Daoy (cell line): ENCODE measurements at places on chromosomes 4 and X.
A peak's percentile ranks its signal among the peaks of the same experiment; 100 is the strongest.

GRCh38 chrX:2423282-2423681 lies 77.5 kb downstream of the DHRSX start:
- DNase-seq: peak; percentile 65

- peak; percentile 92 for DNase-seq
These were observed 29.3 kb downstream of the CRMP1 start for GRCh38 chr4:5863461-5864113.

DNA sequence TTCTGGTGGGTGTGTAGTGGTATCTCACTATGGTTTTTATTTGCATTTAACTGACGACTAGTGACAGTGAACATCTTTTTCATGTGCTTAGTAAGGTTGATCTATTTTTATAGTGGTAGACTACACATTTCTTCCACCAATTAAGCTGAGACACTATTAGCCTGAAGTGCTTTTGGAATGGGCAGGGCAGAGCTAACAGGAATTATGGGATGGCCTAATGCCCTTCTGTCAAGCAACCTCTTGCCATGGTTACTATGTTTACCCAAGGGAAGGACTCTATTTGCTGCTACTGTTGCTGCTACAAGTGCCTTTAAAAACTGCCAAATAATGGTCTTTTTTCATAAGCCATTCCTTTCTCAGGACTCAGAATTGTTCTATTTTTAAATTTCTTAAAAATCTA lies 676.7 kb upstream of the ACTRT1 start:
- DNase-seq: no peak

GRCh38 chr4:122873146-122873545 lies 46.5 kb downstream of the FGF2 start:
- no peak for DNase-seq

DNA sequence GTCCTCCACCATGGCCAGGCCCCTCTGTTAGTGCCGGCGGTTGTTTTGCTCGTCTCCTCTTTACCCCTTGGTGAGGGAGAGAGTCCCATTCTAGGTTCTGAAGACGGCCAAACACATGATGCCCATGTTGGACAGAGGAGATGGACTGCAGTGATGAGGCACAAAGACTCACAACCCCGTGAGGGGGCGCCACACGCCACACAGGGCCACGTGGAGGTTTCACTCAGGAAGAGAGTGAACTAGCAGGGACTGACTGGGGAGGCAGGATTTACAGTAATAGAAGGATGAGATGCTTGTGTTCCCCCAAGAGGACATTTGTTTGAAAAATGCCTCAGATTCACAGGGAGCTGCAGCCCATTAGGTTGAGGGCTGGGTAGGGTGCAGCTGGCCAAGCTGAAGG lies 655.3 kb upstream of the FRG1 start:
- DNase-seq: no peak

- DNase-seq: no peak
These were observed 687.0 kb downstream of the DMD start for GRCh38 chrX:32524385-32524784.

DNA sequence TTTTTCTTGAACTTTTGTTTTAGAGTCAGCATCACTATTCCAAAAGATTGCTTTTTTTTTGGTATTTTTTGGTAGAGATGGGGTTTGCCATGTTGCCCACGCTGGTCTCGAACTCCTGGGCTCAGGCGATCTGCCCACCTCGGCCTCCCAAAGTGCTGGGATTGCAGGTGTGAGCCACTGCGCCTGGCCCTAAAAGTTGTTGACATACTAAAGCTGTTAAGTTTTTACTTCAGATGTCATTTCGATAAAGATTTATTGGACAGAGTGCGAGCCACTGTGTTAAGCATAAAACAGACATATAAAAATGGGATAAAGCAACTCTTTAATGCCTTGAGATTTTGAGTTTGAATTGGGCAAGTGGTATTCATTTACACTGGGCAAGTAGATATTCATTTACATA lies 28.3 kb downstream of the USO1 start:
- DNase-seq: no peak

- DNase-seq: no peak
These were observed 738.2 kb downstream of the ADGRL3 start for GRCh38 chr4:61938250-61938846.

GRCh38 chr4:3288571-3289094 lies 4.2 kb upstream of the RGS12 start:
- no peak for DNase-seq

GRCh38 chrX:23557070-23557469 lies 110.2 kb upstream of the PRDX4 start:
- no peak for DNase-seq

DNA sequence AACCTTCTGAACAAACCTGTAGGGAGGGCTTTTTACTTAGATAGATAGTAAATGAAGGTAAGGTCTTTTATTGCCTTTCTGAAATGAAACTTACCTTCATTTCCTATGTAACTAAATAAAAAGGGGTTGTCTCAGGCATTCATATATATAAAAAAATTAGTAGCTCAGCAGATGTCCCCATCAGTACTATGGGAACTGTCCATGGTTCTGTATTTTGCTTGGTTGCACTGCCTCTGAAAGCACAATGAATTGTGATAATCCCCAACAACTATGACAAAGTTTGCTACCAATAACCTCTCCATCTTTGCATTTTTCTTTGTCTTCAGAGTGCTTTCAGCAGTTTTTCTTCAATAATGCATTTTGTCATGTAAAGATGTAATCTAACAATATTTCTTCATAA lies 222.4 kb downstream of the SLIT2 start:
- no peak for DNase-seq

GRCh38 chrX:69243276-69243675 lies 78.0 kb upstream of the PJA1 start:
- no peak for DNase-seq

- no peak for DNase-seq
These were observed 29.2 kb downstream of the MAP7D3 start for GRCh38 chrX:136221851-136222513.

DNA sequence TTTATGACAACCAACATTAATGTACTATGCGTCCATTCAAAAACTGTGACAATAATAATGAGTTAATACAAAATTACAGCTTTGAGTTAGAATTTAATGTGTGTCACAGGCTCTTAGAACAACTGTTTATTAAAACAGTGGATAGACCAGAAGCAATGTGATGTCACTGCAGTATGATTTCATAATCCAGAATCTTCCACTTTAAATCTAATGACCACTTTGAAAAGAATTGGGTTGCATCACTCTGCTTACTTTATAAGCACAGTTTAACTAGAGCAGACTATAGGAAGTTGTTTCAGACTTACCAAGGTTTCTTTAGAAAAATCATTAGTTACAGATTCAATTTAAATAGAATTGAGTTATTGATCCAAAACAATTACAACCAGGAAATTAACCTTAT lies 758.5 kb downstream of the KCTD8 start:
- DNase-seq: no peak

DNA sequence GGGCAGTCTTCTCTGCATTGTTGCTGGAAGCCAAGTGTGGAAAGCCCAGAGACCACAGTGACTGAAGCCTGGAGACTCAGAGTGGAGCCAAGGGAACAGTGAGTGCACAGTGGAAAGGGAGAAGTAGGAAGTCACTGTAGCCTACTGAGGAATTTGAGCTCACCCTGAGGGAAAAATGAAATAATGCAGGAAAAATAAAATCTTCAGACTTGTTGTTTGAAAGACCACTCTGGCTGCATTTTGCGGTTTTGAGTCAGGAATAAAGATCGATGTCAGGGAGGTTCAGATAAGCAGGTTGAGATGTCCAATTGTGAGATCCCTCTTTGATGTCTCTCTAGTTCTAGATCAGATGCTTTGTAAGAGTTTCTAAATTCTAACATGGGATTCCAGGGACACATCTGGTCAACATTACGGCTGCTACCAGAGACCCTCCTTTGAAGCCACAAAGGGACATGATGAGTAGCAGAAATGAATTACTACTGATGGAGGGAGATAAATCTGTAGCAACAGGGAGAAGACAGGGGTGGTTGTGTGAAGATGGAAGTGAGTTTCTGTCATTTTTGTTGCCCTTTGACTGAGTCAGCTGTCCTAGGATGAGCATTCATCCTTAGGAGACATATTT lies 8.4 kb downstream of the ADH4 start:
- no peak for DNase-seq

DNA sequence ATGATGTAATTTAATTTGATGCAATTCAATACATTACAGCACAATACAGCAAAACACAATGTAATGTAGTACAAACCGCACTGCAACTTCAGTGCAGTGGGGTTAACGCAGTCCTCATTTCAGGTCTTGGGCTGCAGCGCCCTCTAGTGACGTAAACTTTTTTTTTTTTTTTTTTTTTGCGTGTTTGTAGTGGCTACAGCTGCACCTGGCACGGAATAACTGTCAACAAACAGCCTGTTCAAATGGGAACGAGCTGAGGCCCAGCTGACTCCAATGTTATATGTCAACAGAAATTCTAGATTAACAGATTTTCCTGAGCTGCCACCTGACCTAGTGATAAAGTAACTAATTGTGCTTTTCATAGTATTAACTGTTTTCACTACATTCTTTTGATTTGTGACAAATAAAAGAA lies 33.5 kb upstream of the RASSF6 start:
- DNase-seq: peak; percentile 13

DNA sequence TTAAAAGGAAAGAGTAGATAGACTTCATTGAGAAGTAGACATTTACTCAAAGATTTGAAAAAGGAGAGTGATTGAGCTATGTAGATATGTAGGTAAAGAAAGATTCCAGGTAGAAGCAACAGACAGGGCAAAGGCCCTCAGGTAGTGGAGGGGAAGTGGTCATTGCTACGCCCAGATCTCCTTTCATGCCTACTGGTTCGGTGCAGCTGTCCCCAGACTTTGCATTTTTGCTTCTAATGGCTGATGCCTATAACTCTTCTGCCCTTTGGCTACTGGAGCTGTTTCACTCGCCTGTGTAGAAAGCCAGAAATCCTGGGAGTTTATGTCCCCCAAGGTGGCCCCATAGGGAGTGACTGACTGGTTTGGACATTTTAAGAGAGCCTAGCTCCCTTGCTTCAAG lies 16.9 kb upstream of the ARMCX2 start:
- no peak for DNase-seq

- DNase-seq: peak; percentile 96
These were observed at the start of gene MED28 for GRCh38 chr4:17614416-17615299. MED28 (plus strand) TSS chr4:17614641; CDS start chr4:17614655, 14 bp downstream.

- DNase-seq: no peak
These were observed 51.9 kb upstream of the TAPT1 start for GRCh38 chr4:16278178-16278577.

GRCh38 chr4:112098841-112099530 lies 46.3 kb upstream of the FAM241A start:
- no peak for DNase-seq
